Thyroid gland (tissue), 4 donors: ENCODE measurements at places on chromosomes 7 and 10.
A peak's percentile ranks its signal among the peaks of the same experiment; 100 is the strongest.

- no peak for DNase-seq
Measured at GRCh38 chr10:91312382-91312733, 91.9 kb downstream of the PCGF5 start.

DNA sequence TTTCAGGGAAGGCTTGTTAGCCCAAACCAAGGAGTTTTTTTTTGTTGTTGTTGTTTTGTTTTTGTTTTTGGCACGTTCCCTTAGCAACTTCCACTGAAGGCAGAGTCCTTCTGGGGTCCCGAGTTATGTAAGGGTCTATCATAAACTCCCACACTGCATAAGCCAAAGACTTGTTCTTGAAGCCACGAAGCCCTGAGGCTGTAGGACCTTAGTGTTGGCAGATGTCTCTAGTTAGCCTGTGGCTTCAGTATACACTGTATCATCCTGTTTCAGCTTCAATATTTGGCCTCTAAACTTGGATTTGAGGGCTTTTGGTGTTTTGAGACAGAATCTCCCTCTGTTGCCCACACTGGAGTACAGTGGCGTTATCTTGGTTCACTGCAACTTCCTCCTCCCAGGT lies 13.6 kb downstream of the KPNA7 start:
- no peak for DNase-seq

DNA sequence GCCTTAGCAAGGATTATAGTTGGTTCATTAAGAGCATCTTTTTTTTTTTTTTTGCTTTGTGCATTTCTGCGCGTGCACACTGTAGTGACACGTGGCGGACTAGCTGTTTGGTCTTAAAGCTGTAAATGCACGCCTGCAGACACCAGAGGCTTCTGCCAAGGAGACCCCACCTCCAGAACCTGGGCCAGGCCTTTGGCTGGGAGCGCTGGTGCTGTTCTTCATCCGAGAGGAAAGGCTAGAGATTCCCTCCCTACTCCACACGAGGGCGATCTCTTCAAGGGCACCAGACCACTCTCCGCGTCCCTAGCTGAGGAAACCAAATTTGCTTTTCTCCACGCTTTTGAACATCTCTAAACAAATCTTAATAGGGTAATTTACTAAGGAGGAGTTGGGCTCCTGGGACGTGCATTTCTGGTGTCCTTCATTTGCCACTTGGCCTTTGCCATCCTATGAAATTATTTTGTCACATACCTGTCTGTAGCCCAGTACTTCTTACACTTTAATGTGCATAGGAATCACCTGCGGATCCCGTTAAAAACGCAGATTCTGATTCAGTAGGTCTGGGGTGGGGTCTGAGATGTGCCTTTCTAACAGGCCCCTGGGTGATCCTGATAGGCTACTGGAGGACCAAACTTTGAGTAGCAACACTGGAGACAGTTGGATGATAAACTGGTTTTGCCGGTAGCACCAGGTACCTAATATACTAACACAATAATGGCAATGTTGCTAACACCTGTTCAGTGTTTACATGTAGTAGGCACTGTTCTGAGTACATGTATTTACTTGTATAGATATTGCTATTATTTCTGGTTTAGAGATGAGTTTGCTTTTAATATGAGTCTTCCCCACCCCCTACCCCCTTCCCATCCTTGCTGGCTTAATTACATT lies 1.3 kb upstream of the SLC26A5 start:
- DNase-seq, result peak; percentile 50

GRCh38 chr7:63037242-63037641 lies 961.4 kb upstream of the ZNF722 start:
- no peak for DNase-seq

DNA sequence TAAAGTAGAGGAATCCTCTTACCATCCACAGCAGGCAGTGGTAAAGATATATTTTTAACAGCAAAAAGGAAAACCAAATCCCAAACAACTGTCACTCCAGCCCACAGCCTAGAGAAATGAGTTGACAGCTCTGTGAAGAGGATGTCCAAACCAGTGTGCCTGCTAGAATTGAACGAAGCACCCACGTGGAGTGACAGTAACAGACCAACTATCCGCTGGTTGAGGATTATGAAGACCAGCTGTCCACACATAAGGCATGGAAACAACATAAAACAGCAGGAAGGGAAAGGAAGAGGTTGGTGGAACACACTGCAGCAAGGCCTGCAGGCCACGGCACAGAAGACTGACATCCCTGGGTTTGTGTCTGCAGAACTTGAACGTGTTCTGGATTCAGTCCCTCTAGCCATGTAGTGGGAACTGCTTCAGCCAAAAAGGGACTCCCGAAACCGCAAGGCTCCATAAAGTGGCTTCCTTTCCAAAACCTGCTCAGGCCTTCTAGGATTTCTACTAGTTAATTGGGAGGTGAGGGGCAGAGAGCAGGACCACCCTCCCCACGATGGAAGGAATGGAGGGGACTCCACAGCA lies 324.4 kb downstream of the BICC1 start:
- DNase-seq, result no peak
